Esophagus mucosa (tissue), 1 donor: ENCODE measurements at places on chromosomes 1 and 21. TPM values are rescaled to one million over a fixed set of nuclear protein-coding genes. Genes with fewer than 3 reads are reported as not detected.

- ATAC-seq = peak; percentile 56
Observed at GRCh38 chr1:234555390-234556024, 54.5 kb downstream of the IRF2BP2 start.

NUCKS1 gene
- total RNA-seq = 99.3 TPM

AMY1B gene
- total RNA-seq = not detected

DNA sequence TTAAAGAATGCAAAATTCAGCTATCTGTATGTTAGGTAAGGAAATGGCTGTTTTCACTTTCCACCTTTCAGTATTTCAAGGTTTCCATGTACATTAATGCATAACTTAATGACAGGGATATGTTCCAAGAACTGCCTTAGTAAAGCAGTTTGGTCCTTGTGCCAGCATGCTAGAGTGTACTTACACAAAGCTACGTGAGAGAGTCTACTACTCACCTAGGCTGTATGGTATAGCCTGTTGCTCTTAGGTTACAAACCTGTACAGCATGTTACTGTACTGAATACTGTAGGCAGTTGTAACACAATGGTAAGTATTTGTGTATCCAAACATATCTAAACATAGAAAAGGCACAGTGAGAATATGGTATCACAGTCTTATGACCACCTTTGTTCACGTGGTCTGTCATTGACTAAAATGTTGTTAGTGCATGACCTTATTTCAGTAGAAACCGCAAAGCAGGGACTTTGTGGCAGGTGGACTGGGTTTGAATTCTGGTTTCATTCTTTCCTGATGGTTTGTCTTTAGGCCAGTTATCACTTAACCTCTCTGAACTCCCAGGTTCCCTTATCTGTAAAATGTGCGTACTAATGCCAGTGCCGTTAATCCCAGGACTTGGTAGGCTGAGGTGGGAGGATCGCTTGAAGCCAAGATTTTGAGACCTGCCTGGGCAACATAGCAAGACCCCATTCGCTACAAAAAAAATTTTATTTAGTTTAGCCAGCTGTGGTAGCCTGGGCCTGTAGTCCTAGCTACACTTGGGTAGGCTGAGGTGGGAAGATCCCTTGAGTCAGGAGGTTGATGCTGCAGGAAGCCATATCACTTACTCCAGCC, 4.9 kb downstream of the SMYD2 start:
- ATAC-seq = peak; percentile 54

- ATAC-seq = peak; percentile 5
Observed at GRCh38 chr1:3680488-3681230, 28.3 kb downstream of the TP73 start.

- ATAC-seq = peak; percentile 84
Observed at GRCh38 chr1:227318016-227318852, at the start of gene CDC42BPA. Gene CDC42BPA (minus strand): TSS chr1:227318492. CDS start chr1:227317182, 1,310 bp downstream.

DNA sequence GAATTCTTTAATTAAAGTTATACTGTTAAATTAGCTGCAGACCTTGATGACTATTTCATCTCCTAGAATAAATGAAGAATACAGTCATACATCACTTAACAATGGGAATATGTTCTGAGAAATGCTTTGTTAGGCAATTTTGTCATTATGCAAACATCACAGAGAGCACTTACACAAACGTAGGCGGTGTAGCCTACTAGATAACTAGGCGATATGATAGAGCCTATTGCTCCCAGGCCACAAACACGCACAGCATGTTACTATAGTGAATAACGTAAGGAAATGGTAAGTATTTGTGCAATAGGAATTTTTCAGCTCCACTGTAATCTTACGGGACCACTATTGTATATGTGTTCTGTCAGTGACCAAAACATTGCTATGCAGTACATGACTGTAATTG, 37.6 kb upstream of the DESI2 start:
- ATAC-seq = no peak

- ATAC-seq = no peak
Observed at GRCh38 chr1:212614453-212615200, 6.1 kb downstream of the ATF3 start.
